ENCODE measurements at places on chromosomes 2 and 18.
A peak's percentile ranks its signal among the peaks of the same experiment; 100 is the strongest.

DNA sequence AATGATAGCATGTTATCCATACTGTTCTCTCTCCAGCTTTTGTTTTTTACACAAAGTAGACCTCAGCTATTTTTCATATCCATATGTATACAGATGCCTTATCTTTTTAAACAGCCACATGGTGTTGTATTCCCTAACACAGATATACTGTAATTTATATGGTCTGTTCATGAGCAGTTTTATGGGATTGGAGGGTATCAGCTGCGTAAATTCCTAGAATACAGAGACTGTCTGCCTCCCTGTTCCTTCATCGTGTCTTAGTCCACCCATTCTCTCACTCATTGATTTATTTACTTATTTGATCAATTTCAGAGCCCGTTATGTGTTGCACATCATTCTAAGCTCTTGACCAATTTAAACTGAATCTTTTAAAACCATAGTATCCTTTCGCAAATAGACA, 80.6 kb downstream of the GATA6 start:
- DNase-seq, result no peak

- DNase-seq, result no peak
Measured at GRCh38 chr2:160375037-160375436, 118.6 kb downstream of the RBMS1 start.

- no peak for DNase-seq
Measured at GRCh38 chr18:57134618-57135135, 12.2 kb upstream of the BOD1L2 start.

- no peak for DNase-seq
Measured at GRCh38 chr2:215856080-215856479, 157.3 kb downstream of the MREG start.

- no peak for DNase-seq
Measured at GRCh38 chr18:77668219-77668618, 418.6 kb downstream of the GALR1 start.

- no peak for DNase-seq
Measured at GRCh38 chr18:23816740-23817139, 127.5 kb downstream of the LAMA3 start.

GRCh38 chr2:117832905-117833613, 18.6 kb downstream of the DDX18 start:
- DNase-seq, result no peak

DNA sequence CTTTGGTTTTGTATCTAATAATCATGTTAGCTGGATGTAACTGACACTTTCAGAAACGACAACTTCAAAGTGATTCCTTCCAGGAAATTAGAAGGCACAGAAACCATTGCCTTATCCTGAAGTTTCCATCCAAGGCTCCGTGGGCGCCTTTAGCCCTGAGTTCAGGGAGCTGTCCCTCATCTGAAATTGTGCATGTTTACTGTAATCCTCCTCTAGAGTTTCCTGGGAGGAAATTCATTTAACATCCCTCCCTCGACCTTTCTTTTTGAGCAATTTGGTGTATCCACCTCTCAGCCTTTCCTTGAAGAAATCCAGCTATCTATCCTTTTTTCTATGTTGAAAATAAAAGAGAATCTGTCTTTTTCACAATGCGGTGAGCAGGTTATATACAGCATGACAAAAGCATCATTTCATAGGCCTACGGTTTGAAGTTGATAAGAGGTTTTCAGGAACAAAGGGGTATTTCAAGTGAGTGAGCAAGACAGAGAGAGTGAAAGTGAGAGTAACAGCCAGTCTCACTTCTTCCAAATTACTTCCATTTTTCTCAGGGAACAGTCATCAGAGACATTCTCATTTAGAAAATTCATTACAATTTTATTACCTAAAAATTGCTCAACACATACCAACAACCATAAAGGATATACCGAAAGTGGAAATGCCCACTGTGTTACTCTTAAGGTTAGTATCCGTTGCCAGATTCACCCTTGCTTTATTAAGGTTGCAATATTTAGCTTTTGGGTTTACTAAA, 167.3 kb downstream of the MREG start:
- no peak for DNase-seq

DNA sequence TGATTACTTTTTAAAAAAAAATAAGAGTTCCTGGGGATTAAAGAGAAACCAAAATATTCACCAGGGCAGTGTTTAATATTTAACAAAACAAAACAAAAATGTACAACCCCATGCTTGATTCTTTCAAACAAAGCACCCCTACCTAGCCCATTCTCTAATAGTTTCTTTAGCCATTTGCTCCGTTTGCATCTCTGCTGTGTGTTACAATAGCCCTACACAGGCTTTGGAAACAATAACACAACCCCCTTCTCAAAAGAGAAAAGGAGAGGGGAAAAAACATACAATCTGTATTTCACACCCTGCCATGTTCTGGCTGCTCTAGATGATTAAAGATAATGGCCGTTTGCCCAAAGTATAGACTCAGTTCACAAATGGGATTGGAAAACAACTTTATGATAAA, 302.9 kb downstream of the CPS1 start:
- DNase-seq, result no peak

DNA sequence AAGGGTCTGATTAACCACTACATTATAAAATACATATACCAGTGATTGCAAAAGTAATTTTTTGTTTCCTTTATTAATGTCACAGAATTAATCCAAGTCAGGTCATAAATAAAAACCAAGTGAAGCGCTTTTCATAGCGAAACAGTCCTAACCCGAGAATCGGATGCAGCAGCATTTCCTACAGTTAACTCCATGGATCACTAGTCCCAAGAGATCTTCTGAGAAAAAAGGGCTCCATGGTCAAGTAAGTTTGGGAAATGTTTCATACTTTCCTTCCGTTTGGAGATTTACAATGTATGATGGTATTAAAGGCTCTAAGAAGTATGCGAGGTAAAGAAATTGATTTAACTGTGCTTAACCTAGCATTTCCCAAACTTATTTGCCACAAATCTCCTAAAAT, 85.2 kb downstream of the NOL10 start:
- no peak for DNase-seq

DNA sequence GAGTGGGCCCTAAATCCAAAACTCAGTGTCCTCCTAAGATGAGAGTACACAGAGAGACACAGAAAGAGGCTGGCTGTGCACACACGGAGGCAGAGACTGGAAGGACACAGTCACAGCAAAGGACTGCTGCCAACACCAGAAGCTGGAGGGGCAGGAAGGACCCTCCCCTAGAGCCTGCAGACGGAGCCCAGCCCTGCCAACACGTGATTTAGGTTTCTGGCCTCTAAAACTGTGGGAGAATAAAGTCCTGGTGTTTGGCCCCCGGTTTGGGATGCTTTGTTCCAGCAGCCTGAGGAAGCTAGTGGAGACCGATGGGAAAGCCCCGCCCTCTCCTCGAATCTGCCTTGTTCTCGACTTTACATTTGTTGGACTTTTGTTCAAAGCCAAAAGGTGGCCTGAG, 10.6 kb downstream of the CNDP1 start:
- no peak for DNase-seq

DNA sequence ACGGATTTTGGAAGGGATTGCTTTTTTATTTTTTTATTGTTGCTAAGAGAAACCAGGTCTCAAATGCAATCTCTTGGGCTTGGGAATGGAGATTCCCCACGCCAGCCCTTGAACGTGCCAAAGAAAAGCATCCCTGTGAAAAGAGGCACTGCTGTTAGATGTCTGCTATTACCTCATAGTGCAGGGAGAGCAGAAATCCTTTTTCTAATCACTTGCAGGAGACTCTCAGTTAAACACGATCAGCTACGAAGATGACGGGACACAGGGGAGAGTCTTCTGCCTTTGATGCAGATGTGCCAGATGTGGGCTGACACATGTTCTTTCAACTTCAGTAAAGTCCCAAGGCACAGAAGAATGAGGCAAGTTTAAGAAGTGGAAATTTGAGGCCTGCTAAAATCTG, 381.6 kb upstream of the TRIB2 start:
- no peak for DNase-seq

DNA sequence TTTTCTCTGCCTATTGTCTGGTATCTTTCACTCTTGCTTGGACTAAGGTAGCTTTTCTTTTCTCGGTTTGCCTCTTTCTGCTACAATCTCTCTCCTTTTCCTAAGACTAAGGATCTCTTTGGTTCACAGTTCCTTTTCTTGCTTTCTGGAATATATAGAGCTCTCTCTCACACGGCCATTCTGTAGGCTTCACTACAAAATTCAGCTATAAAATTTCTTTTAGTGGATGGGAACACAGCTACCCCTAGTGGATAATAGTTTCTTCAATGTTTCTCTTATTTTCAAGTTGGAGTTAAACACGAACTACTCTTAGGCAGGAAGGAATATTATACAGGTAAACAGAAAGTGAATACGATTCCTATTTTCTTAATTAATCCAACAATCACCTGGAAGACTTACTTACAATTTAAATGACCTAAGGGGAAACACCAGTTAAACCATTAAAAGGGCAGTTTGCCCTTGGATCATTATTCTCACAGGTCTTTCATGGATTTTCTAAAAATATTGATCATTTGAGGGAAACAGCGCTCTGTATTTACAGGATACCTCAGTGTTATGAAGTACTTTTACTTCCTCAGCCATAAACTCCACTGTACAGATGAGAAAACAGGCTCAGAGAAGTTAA, 140.5 kb downstream of the LRP2 start:
- DNase-seq, result no peak

DNA sequence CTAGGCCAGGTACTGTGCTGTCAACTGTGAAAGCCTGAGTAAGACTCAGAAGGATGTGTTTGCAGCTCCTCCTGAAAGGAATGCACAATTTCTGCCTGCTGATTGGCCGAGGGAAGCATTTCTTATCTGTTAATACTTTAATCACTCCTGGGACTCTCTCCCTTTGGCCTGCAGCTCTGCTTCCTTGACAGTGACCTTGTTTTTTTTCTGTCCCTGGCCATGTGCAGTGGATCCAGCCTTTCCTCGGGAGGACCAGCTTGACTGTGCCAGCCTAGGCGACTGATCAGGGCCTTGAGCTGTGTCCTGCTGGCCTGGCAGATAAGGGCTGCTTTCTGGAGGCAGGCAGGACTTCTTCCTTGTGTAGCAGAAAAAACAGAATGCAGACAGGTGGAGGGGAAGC, 10.0 kb downstream of the RNF144A start:
- DNase-seq, result no peak

DNA sequence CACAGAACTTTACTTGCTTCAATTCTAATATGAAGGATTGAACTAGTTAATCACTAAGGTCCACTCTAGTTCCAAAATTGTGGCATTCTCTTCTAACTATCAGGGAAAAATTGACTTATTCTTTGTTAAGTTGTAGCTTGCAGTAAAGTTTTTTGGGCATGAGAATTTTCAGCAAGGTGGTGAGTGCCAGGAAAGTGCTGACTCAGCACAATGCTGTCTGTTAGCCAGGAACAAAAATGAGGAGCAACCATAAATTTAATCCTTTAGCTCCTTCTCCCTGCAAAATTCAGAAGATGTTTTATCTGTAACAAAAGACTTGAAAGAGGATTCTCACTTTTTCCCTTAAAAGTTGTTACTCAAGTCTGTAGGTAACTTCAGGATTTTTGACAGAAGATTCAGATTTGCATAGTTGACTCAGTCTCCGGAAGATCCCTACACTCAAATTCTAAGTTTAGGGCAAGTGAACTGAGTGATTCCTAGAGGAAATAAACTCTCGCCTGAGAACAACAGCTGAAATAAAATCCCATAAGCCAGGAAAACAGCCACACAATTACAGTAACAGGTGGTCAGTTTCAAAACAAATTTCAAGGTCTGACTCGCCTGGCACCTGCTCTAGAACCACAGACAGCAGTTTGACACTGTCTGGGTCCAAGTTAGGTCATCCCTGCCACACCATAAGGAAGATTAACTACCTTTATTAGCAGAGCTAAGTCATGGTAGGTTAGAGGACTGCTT, 20.2 kb upstream of the DARS1 start:
- DNase-seq, result no peak

GRCh38 chr18:26429535-26430226, 118.7 kb downstream of the KCTD1 start:
- DNase-seq, result no peak

GRCh38 chr2:182616471-182617393, 99.3 kb upstream of the DNAJC10 start:
- DNase-seq, result no peak

DNA sequence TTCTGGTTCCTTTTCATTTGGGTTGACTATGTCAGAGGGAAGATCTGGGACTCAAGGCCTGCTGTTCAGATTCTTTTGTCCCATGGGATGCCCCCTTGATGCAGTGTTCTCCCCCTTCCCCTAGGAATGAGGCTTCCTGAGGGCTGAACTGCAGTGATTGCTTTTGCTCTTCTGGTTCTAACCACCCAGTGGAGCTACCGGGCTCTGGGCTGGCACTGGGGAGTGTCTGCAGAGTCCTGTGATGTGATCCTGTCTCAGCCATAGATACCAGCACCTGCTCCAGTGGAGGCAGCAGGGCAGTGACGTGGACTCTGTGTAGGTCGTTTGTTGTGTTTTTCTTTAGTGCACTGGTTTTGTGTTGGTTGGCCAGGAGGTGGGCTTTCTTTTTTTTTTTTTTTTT, 32.1 kb upstream of the RHOB start:
- no peak for DNase-seq

GRCh38 chr2:239834143-239834542, 191.0 kb downstream of the NDUFA10 start:
- peak; percentile 49 for DNase-seq

All from type B pancreatic cell (in vitro differentiated cells).